Glutamatergic neuron (in vitro differentiated cells): ENCODE measurements at places on chromosomes 5 and 9. TPM values are rescaled to one million over a fixed set of nuclear protein-coding genes. Genes with fewer than 3 reads are reported as not detected.

FGD3 gene
- total RNA-seq = 1.2 TPM

UGT3A1 gene
- not detected for total RNA-seq

IQGAP2 gene
- 1.4 TPM for total RNA-seq

CARD9 gene
- total RNA-seq = 4.1 TPM

ALDH1A1 gene
- total RNA-seq = not detected

TAF11L5 gene
- total RNA-seq = 0.83 TPM

EQTN gene
- total RNA-seq = not detected

GRXCR2 gene
- total RNA-seq = not detected

PCDHA1 gene
- 0.69 TPM for total RNA-seq

KIF27 gene
- 4.2 TPM for total RNA-seq

SLC36A2 gene
- not detected for total RNA-seq

PCDHGA7 gene
- total RNA-seq = 4.2 TPM

ORM2 gene
- total RNA-seq = not detected

RBM18 gene
- total RNA-seq = 27.3 TPM

ZNF366 gene
- total RNA-seq = not detected

SLC34A1 gene
- not detected for total RNA-seq

RNF130 gene
- total RNA-seq = 104 TPM

TUSC1 gene
- 7.4 TPM for total RNA-seq

SPOCK1 gene
- total RNA-seq = 25.4 TPM

ARL10 gene
- total RNA-seq = 34.7 TPM

CD274 gene
- not detected for total RNA-seq

SRA1 gene
- total RNA-seq = 45.0 TPM

SIT1 gene
- 3.4 TPM for total RNA-seq

NOTCH1 gene
- 64.2 TPM for total RNA-seq

PCDHGA1 gene
- total RNA-seq = 4.6 TPM

LPCAT1 gene
- 113 TPM for total RNA-seq

ARSI gene
- not detected for total RNA-seq

JAKMIP2 gene
- total RNA-seq = 88.2 TPM

CTSV gene
- total RNA-seq = 1.3 TPM

ANKRD34B gene
- not detected for total RNA-seq

SAXO1 gene
- 0.37 TPM for total RNA-seq

LYSMD3 gene
- total RNA-seq = 7.8 TPM

GCNT4 gene
- 5.2 TPM for total RNA-seq

ZNF474 gene
- 0.64 TPM for total RNA-seq

CAVIN4 gene
- total RNA-seq = 32.9 TPM

TSSK1B gene
- total RNA-seq = 0.54 TPM

EPB41L4B gene
- total RNA-seq = 10.0 TPM

SH3GL2 gene
- 8.1 TPM for total RNA-seq

GRIN3A gene
- 0.15 TPM for total RNA-seq

CKMT2 gene
- 0.81 TPM for total RNA-seq

SLC45A2 gene
- 0.76 TPM for total RNA-seq
